ENCODE measurements at places on chromosomes 4 and X.
A peak's percentile ranks its signal among the peaks of the same experiment; 100 is the strongest.

DNA sequence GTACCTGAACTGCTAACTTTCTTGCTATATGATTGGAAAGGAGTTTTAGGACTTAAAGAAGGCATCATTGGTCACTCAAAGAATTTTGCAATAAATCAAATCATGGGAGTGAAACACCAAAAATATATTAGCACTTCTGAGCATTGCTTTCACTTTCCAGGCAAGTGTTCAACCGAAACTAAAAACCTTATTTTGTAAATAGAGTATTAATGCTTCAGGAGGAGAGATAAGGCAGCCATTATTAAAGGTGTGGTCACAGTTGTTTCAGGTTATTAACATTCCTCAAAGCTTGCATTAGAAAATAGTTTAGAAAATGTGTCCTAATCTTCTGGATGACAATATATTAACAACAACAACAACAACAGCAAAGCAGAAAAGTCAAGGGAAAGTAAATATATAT lies 92.3 kb upstream of the TLL1 start:
- no peak for DNase-seq

DNA sequence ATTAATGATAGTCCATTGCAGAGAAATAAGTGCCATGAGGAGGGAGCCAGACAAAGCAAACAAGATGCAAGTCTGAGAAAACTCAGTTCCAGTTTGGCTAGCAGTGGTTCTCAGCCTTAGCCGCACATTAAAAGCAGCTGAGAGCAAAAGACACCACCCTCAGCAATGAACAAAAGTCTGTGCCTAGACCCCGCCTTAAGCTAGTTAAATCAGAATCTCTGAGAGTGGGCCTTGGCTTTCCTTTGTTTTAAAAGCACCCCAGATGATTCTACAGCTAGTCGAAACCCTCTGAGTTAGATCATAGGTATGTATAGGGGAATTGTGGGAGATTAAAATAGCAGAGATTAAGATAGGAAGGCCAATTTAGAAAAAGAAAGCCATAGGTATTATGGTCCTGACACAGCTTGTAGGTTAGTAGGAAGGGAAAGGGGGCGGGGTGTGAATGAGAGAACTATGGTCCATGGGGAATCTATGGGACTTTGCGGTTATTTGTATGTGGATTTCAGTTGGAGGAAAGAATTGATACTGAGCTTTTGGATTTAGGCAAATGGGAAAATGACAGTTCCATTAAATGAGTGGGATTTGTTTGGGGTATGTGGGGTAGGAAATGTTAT lies 12.0 kb downstream of the SPRY1 start:
- no peak for DNase-seq

DNA sequence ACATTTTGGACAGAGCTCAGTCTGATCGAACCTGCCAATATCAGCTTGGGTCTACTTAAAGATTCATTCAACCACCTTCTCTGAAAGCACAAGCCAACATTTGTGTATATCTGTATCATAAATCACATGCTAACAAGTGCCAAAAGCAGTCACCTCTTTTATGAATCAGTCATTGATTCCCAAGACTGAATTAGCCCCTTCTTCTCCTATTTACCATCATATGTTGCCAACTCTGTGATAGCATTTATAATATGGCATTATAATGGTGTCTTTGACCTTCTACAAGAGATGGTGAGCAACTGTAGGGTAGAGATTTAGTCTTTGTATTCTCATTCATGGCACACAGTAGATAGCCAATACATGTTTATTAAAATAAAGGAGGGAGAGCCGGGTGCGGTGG lies 61.4 kb downstream of the DDX53 start:
- DNase-seq, result no peak

DNA sequence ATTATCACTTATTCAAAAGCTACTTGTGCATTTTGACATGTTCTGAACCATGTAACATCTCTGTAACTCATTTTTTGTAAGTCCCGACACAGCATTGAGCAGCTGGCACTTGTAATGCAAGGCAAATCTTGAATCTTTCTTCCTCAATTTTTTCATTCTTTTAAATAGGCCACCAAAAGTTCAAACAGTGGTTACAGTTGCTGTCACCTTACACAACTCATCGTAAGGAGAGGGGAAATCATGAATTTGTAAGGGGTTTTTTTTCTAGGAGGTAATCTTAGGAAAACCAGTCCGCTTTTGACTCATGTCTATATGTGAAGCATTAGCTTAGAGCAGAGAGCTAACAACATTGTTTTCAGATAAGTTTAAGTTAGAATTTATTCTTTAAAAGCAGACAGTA lies 124.5 kb downstream of the PDLIM5 start:
- no peak for DNase-seq

- DNase-seq, result no peak
These were observed 7.9 kb upstream of the GNRHR start for GRCh38 chr4:67762086-67762485.

GRCh38 chr4:158347556-158347955 lies 137.3 kb downstream of the TMEM144 start:
- no peak for DNase-seq

DNA sequence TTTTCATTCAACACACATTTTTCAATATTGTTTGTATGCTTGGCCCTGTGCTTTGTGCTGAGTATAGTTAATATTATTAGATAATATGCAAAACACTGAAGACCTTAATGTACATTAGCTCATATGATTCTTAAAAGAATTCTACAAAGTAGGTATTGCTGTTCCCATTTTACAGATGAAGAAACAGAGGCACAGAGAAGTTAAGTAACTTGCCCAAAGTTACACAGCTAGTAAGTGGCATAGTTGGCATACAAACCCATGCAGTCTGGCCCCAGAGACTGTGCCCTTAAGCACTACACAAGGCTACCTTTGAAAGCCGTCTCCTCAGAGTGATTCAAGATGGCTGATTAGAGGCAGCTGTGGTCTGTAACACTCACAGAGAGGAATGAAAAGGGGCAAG lies 293.4 kb upstream of the F9 start:
- DNase-seq, result no peak

GRCh38 chrX:39513836-39514235 lies 583.9 kb downstream of the BCOR start:
- no peak for DNase-seq

DNA sequence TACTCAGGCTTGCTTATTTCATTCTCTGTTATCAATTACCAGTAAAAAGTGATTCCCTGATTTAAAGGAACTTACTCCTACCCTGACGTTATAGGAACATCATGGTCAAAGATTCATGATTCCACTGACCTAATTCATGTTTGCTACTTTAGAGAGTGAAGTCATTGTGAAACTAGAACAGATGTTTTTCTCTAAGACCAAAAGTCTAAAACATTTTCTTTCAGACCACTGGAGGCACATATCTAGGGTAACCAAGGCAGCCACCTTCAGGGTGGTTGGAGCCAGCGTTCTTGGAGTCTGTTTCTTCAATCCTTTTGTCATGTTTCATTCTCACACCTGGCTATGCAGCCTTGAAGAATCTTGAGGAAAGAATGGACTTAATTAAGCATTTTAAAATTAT lies 77.8 kb downstream of the GALNTL6 start:
- DNase-seq, result no peak

GRCh38 chr4:114780205-114780604 lies 181.6 kb downstream of the UGT8 start:
- peak; percentile 85 for DNase-seq

DNA sequence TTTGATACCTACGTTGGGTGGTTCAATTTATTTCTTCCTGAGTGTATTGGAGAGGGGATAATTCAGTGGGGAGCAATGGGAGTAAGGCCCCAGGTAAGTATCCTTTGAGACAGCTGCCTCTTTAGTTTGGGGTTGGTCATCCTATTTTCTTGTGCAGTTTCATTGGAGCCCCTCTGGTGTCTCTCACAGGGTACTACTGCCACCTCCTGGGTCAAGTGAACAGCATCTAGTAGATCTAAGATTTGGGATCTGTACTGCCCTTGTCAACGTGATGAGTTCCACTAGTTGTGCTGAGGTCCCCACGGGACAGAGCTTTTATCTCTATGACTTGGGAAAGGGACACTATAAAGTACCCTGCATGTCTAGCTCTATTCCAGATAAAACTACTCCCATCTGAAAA lies 80.6 kb downstream of the PBDC1 start:
- DNase-seq, result peak; percentile 50

DNA sequence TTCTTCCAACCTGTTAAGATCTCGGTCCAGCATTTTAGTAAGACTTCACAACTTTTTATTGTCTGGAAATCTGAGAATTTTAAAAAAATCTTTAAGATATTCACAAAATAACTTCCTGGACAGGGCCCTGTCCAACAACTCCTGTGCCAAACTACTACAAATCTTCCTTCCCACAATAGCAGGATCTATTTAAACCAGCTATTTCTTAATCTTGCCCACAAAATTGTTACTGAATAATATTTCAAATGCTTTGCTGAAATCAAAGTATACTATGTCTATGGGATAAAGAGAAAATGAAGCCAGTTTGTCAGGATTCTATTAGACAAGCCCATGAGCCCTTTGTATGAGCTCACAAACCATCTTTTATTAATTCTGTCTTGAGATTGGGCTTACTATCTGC lies 104.1 kb upstream of the DDIT4L start:
- DNase-seq, result no peak

- DNase-seq, result peak; percentile 83
These were observed 3.0 kb upstream of the CITED1 start for GRCh38 chrX:72308566-72309296.

GRCh38 chr4:132642016-132642817 lies 506.9 kb upstream of the PCDH10 start:
- DNase-seq, result peak; percentile 61

DNA sequence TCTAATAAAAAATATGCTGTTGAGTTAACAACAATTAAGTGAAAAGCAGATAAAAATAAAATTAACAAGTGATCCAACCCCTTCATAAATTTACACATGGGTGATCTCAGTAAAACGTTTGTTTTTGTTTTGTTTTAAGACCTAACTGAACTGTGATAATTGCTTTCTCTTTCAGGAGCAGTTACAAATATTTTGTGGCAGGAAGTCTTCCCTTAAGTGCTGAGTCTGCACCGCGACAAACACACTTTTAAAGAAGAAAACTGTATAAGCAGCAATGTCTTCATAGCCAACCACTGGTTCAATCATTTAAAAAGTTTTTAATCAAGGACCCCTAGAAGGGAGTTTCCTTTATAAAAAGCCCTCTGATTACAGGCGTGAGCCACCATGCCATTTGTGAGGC lies 53.7 kb upstream of the NFKB1 start:
- DNase-seq, result no peak

- no peak for DNase-seq
These were observed 88.4 kb upstream of the GUCY1A1 start for GRCh38 chr4:155578219-155578618.

DNA sequence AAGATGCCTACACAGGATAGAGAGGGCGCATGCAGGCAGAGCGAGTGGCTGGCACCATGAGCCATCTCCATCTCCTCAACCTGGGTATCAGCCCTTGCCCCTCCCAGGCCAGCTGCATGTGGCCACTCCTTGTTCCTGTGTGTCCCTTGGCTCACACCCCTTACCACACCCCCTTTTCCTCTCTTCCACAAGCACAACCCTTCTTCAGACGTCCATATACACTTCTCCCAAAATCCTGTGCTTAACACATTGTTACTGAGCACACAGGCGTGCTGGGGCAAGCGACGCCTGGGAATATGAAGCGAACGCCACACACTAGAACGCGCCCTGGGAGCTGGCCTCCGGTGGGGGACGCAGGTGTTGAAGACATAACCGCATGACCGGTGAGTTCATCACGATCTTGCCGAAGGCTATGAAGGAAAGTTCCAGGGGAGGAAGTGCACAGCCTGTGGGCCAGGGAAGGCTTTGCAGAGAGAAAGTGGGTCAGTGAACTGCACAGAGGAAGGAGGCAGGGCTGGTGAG lies 19.1 kb upstream of the KIAA0232 start:
- no peak for DNase-seq

DNA sequence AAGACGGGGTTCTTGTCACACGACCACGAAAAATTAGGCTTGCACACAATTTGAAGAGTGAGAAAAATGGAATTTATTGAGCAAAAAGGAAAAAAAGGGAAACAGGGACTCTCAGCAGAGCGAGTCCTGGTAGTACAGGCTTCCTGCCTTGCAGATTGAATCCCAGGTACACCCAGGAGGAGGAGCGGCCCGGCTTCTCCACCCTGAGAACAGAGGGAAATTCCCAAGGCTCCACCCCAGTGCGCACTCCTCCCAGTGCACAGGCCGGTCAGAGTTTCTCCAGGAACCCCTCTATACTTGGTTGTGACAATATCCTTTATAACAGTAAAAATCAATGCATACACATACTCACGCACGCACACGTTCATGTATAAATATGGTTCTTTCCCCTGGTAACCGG lies 22.0 kb downstream of the SLC4A4 start:
- no peak for DNase-seq

DNA sequence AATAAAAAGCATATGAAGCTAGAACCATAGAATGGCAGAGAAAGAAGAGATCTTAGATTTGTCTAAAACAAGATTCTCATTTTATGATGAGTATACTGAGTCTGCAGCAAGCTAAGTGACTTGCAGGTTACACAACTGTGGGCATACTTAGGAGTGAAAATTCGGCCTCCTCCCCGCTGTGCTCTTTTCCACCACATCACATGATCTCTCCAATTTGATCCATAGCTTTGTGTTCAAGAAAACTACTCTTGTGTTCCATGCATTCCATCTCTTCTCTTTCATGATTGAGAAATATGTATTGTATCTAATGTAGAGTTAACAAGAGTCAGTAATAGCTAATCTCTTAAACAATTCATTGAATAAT lies 234.3 kb downstream of the SCFD2 start:
- DNase-seq, result no peak

- DNase-seq, result no peak
These were observed 10.1 kb downstream of the SYNPO2 start for GRCh38 chr4:118898684-118899138.

DNA sequence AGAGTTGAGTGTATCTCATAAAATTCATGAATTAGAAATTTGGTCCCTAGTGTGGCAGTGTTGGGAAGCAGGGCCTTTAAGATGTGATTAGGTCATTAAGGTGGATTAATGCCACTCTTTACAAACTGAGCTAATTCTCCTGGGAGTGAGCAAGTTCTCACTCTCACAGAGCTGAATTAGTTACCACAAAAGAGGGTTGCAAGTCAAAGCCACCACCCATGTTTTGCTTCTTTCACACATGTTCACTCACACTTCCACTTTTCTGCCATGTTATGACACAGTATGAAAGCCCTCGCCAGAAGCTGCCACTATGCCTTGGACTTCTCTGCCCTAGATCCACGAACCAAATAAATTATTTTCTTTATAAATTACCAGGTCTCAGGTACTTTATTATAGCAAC lies 332.1 kb downstream of the ARAP2 start:
- DNase-seq, result no peak

DNA sequence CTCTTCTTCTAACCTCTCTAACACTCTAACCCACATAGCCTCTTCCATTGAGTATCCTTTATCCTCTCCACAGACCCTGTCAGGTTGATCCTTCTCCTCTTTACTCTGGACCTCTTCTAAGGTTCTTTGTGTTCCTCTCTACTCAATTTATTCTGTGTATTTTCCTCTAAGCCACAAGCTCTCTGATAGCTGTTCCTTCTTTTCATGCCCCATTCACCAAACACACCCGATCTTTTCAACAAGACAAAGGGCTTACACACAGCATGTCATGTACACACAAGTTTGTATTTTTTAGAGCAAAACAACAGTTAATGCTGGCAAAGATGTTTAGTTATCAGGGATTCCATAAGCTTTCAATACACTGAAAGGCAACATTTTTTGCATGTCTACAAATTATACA lies 1.9 kb downstream of the SPIN2B start:
- DNase-seq, result no peak

GRCh38 chr4:168859888-168860694 lies 150.0 kb downstream of the CBR4 start:
- no peak for DNase-seq
